Panc1 (cell line): ENCODE measurements at places on chromosomes 4 and X.

DNA sequence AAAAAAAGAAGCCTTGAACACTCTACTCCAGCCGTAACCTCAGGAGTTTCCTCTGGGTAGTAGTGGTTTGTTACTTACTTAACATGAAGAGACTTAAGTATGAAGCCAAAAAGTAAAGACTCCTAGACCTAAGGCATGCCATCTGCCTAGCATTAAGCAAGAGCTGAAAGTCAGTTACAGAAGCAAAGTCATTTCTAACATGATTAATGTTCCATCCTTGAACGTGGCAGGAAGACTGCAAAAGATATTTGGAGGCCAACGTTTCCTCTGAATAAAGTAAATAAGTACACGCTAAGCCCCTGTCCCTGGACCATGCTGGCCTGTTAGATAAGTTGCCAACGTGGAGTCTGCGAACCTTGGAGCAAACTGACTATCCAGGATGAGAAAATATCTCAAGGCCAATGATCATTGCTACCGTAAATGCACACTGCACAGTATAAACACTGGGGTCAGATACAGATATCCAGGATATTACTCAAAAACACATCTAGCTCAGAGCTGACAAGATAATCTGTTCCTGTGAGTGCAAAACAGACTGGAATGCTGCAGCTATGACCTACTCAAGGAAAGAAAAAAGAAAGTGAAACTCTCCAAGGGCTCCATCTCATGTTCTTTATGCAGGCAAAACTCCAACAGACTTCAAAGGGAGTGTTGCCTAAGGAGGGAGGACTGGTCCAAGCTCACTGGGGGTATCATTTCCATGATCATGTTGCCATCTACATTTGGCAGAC, 255.8 kb downstream of the COL25A1 start:
- no peak for DNase-seq

GRCh38 chrX:132489578-132490419, 961 bp upstream of the MBNL3 start:
- no peak for DNase-seq

DNA sequence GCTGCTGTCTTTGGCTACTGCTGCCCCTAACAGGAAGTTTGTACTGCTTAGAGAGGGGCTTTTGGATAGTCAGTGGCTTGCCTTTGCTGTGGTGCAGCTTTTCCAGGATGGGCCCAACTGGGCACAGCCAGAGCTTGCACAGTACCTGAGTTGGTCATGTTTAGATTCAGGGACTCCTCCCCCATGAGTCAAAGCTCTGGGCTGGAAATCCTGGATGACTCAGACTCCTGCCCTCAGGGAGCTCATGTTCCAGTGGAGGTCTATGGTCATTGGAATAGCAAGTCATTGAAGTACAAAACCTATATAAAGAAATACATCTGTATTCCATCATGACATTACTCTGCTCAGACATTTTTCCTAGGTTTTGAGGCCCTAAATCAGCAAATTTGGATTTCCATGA, 66.7 kb upstream of the PJA1 start:
- no peak for DNase-seq

- no peak for DNase-seq
These were observed 1108.1 kb downstream of the PCDH19 start for GRCh38 chrX:99301990-99302389.

DNA sequence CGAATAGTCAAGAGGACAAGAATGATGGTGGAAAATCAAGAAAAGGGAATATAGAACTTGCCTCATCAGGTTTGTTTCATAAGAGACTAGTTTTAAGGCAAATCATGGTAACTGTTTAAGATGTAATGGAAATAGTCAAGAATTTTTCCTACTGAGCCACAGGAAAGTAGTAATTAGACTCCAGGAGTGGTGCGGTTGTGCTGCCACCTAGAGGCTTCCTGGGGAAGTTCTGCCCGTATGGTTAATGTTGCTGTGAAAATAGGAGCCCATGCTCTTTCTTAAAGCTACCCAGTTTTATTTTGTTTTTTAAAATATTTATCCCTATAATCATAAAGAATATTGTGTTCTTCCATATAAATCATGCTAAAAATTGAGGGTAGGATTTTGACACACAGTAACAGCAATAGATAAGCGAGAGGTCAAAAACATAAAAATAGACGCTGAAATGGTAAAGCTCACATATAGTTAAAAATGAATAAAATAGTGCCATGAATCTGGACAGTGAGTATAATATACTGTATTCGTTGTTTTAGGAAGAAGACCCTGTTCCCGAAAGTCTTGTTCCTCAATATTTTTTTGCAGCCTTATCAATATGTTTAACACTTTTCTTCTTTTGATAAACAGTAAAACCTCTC, 87.0 kb downstream of the PHOX2B start:
- peak; percentile 36 for DNase-seq
